ENCODE measurements at places on chromosomes 3 and 15.
A peak's percentile ranks its signal among the peaks of the same experiment; 100 is the strongest.

DNA sequence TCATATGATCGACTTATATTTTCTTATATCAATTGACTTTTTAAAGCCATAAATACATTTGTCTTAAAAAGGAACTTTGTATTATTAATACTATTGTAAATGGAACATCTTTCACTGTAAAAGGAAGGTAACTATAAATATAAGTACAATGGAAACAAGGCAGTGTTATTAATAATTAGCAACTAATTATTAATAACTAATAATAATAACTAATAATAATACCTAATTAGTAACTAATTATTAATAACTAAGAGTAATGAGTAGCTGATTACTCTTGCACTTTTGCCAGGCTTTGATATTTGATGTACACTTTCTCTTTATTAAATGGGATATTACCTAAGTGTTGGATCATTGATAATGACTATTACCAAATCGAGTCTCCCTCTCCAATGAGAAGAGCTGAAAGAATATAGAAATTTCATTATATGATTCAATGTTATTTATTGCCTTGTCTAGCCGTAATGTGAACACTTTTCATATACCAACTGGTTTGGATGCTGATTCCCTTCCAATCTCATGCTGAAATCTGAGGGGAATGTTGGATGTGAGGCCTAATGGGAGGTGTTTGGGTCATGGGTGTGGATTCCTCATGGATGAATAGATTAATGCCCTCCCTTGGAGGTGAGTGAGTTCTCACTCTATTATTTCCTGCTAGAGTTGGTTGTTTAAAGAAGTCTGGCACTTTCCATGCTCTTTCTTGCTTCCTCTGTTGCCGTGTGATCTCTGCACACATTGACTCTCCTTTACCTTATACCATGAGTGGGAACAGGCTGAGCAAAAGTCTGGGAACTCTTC lies 202.1 kb upstream of the ZBTB20 start:
- no peak for DNase-seq

DNA sequence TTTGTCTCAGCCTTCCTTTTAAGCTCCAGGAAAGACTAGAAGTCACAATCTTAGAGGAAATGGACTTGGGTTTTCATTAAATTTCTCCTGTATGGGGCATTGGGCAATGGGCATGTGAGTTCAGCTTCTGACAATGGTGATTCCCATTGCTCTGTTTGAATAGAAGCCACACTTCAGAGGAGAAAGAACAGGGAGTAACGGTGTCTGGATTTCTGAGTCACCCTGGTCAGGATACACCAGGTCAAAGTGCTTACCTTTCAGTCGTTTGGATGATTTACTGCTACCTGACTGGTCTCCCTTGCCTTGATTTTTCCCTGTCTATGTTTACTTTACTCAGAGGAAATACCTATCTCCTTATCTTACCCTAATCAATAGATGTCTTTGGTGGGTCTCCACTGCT lies 111.7 kb upstream of the VEPH1 start:
- no peak for DNase-seq

DNA sequence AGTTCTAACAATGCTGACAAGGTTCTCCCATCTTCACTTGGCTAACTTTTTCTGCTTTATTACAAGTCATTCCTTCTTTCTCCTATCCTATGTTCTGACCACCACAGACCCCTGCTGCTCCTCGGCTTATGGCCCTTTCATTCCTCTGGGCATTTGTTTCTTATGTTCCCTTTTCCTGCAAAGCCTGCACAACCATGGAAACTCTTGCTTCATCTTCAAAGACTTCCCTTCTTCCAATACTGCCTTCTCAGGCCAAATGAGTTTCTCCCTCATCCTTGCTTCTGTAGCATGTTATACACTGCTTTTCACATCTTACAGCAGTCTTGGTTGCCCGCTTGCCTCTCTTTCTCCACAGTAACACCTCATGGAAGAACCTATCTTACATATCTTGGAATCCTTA lies 17.9 kb upstream of the ATOSA start:
- no peak for DNase-seq

GRCh38 chr3:37785736-37786135 lies 75.9 kb upstream of the CTDSPL start:
- DNase-seq = no peak

DNA sequence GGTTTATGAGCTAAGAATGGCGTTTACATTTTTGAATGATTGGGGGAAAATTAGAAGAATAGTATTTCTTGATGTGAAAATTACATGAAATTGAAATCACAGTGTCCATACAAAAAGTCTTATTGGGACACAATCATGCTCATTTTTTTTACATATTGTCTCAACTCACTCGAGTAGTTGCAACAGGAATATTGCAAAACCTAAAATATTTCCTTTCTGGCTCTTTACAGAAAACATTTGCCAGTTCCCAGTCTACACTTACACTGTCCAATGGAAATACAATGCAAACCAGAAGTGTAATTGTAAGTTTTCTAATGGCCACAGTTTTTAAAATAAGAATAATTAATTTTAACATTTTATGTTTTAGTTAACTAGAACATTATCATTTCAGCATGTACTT lies 137.8 kb downstream of the SAMMSON start:
- no peak for DNase-seq

- no peak for DNase-seq
Measured at GRCh38 chr15:45660231-45660979, 25.6 kb downstream of the SQOR start.

DNA sequence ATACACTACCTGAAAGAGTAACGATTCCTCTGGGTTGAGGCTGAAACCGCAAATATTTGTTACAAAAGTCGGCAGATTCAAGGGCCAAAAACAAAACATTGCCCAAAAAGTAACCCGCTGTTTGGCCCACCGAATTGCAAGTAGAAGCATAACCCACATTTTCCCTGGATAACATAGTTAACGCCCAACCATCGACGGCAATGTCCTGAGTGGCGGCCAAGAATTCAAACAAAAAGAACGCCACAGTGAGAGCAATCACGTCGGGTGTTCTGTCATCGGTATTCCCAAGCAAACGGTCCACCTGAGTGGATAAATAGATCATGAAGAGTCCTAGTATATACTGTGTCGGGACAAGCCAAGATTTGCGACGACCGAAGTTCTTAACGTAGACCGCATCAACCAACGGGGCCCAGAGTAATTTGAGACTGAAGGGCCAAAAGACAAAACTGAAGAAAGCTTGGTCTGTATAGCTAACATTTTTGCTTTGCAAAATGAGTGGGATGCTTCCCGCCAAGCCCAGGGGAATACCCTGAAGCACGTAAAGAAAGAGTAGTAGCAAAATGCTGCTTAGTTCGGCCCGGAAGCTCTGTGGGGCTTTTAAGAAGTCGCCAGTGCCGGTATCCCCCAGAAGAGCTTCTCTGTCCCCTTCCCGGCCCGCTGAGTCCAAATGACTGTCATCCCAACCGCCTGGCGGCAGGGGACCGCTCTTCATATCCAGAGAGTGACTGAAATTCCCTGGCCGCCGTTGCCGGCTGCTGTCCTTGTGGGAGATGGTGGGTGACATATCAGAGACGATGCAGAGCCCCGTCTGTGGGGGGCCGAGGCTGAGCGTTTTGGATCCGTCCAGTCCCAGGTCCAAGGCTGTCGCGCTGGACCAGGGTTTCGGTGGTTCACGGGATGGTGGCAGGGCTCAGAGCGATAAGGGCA lies 750 bp downstream of the SLC33A1 start:
- peak; percentile 45 for DNase-seq

DNA sequence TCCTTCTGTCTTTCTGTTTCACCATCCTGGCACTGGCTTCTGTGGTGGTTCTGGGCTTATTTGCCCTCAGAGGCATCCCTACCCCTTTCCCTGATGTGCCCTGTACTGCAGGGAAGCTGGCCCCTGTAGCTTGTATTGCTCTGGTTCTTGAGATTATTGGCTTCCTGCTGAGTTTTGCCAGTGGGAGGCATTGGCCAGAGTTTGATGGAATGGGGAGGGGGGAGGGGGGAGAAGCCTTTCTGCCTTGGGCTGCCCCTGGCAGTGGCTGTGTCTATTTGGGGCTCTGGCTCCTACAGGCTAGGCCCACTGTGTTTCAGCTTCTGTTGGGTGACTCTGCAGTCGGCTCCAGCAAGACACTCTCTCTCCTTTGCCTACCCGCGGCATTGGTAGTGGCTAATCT lies 41.6 kb upstream of the SEMA6D start:
- DNase-seq = no peak

- peak; percentile 25 for DNase-seq
Measured at GRCh38 chr3:156148946-156149381, 28.6 kb downstream of the KCNAB1 start.

DNA sequence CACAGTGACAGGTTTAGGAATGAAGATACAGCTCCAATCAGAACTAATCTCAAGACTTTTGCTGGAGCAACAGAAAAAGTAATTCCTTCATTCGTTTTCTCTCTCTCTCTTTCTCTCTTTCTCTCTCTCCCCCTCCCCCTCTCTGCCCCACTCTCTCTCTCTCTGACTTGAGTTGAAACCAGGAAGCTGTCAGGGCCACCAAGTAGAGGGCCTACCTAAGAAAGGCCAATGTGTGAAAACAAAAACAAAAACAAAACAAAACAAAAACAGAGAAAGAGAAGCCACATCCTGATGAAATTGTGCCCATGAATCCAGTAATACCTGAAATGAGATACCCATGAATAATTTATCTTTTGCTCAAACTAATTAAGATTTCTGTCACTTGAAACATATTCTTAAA lies 72.9 kb downstream of the ATP8B4 start:
- no peak for DNase-seq

DNA sequence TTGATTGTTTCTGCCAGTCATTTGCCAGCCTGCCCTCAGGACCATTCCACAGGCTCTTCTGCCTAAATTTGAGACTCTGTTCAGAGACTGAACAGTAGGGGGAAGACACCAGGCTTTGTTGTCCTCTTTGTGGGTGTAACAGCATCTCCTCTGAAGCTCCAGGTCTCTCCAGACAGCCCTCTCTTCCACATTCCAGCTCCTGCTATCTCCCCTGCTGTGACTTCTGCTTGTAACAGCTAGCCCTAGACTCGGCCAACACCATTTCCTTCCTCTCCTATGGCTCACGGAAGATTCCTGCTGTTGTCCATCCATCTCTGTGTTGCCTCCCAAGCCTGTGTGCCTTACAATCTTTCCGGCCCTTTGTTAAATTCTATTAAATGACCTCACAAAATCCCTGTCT lies 40.2 kb downstream of the SUCLG2 start:
- no peak for DNase-seq

DNA sequence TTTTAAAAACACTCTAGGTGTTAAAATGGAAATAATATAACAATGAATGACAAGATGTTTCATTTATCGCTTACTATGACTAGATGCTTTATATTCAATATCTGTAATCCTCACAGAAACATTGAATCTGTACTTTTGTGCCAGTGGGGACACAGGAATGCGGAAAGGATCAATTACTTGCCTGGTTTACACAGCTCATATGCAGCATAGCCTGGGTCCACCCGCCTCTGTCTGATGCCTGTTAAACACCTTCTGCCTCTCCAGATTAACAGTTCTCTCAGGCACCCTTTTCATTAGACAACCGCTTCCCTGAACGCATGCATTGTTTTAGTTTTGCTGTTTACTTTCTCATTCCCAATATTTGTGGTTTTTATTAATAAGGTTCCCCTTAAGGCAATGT lies 12.9 kb upstream of the KCNAB1 start:
- no peak for DNase-seq

DNA sequence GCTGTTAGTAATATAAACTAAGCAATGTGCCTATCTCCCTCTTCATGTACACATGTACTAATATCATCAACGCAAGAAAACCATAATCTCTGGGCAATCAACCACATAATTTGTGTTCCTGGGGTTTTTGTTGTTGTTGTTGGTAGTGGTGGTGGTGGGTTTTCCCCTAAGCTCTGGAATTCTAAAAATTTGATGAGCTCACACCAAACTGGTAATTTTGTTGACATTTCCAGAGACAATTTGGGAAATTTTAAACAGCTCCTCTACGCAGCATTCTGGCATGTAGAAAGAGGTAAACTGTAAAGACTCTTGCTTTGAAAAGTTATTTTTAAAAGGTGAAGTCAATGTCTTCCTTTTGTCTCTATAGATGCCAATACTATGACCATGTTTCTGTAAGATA lies 126.7 kb downstream of the IGSF11 start:
- DNase-seq = no peak

DNA sequence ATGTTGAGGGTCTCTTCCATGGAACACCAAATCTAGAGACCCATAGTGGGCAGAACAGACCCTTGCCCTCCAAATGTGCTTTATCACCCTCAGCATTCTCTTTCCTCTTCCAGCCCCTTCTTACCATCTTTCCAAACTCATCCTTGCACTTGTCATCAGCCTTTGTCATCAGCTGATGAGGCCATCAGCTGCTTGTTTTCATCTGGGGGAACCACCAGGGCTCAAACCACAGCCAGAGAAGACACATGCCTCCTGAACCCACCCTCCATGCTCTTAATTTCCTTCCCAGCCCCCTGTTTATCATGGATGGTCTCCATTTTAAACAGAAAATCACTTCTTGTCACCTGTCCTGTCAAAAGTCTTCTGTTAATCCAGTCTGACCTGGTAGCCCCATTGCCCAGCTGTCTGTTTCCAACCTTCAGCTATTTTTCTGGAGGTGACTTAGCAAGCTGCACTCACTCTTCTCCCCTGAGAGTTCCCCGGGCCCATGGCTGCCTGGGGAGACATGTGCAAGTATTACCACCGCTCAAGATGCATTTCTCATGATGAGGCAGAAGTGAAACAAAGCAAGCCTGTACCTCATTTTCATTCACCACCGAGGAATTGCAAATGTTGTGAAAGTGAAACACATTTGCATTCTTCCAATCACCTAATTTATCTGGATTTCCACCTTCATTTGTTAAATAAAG lies 14.7 kb upstream of the SYNM start:
- no peak for DNase-seq

DNA sequence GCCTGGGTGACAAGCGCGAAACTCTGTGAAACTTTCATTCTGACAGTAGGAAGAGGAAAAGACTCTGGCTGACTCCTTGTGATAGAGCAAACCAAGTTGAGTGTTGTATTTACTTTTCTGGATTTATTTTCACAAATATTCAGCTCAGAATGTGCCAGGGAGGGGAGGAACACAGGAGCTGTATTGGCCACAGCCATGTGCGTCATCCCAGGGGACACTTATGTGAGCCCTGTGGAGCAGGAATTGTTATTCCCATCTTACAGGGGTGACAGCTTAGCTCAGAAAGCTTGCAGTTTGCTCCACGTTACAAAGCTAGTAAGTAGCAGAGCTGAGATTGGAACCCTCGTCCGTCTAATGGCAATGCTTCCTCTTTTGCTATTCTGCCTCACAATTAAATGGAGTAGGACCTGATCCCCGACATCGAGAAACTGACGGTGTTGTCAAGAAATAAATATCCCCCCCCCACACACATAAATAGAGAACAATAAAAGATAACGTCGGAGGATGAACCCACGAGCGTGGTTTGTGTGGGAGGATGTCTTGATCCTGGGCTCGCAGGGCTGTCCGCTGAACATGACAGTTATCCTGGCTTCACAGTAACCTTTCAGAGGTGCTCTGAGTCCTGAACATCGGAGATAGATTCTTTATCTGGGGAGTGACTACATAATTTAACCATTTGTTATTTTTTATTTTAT lies 151.6 kb upstream of the CTDSPL start:
- DNase-seq = no peak

- no peak for DNase-seq
Measured at GRCh38 chr15:60973637-60974415, 255.3 kb downstream of the RORA start.
